ENCODE measurements at places on chromosomes 4 and X.
A peak's percentile ranks its signal among the peaks of the same experiment; 100 is the strongest.

- DNase-seq = no peak
Observed at GRCh38 chr4:128917781-128918180, 108.3 kb downstream of the JADE1 start.

DNA sequence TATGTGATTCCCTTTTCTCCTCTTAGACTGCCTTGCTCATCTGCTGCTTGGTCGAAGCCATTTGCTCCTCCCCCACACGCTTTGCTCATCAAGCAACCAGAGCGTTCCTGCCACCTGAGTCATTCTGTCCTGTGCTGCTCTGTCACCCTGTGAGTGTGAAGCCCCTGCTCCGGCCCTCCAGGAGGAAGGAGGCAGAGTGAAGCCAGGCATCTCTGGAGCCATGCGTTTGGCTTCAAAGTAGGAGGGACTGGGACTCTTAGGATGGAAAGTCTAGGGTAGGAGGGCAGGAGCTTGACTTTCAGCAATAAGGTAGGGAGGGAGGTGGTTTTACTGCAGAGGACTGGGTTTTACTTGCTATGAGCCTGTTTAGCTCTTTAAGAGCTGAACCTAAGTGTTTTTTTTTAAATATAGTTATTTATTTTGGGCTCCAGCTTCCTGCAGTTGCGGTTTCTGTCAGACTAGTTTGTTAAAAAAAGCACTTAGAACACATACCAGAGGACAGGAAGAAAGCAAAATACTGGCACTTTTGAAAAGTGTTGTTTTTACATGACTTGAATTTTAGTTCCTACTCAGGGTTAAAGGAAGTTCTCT is 63.6 kb downstream of the SPINK2 start:
- peak; percentile 89 for DNase-seq

DNA sequence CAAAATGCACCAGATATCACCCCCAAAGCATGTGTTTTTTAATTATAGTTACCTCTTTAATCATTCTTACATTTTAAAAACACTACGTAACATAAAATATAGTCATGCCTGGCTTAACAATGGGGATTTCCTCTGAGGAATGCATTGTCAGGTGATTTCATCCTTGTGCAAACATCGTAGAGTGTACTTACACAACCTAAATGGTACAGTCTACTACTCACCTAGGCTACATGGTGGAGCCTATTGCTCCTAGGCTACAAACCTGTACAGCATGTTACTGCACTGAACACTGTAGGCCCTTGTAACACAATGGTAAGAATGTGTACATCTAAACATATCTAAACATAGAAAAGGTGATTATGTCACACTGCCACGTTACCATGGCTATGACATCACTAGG is 208.6 kb downstream of the SPOCK3 start:
- DNase-seq = peak; percentile 7

DNA sequence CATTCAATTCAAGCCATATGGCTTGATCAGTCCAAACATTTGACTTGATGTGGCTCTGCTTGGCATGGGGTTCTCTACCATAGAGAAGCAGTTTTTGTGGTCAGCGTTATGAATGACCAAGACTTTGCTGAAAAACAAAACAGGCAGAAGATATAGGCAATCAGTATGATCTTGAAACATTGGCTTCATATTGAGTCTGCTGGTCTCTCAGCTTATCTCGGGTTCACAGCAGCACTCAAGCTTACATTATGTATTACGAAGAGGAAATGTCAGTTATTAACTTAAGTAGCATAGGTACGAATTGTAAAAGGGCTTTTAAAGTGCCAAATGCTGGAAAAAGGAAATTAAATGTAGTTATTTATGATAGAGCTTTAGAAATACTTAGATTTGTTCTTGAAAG is 99.0 kb downstream of the AFF2 start:
- no peak for DNase-seq

DNA sequence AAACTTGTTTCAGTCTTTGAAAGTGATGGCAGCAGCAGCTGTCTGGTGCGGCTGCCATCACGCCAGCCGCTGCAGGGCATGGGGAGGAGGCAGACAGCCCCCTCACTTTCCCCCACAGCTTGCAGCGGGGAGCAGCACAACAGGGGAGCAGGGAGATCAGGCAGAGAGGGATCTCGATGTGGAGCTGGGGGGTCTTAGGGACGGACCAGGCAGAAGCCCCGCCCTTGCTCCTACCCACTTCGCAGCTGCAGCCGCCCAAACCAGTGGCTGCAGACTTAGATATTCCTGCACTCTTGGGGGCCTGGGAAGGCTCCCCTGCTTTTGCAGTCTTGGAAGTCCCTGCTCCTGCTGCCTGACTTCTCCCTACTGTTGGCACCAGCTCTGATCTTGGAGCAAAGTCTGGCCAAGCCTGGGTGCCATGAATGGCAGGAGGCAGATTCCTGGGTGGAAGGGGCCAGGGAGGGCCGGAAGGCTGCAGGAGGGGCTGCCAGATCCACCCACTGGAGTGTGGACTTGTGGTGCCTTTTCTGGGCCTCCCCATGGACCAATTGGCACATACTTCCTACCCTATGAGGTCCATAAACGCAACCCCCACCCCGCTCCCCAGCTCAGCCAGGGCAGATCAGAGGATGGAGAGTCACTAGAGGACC is 14.0 kb upstream of the MFAP3L start:
- no peak for DNase-seq

GRCh38 chr4:22246847-22247246 is 269.0 kb downstream of the ADGRA3 start:
- DNase-seq = no peak

- no peak for DNase-seq
Observed at GRCh38 chr4:182242787-182243186, 415 bp upstream of the TENM3 start.

DNA sequence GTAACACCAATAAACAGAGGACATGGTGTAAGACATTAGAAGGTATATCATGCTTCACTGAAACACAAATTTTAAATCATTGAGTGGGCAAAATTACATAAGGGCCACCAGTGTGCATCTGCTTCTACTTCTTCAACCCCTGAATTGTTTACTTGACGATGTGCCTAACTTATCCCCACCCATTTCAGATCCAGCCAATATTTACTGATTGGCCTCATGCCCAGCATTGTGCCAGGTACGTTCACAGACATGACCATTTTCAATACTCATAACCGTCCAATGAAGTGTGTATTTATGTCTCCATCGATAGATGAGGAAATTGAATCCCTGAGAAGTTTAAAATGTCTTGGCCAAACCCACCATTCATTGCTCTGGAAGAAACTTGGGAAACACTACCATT is 208.3 kb upstream of the MID1 start:
- peak; percentile 25 for DNase-seq

- no peak for DNase-seq
Observed at GRCh38 chrX:111353793-111354192, 58.2 kb downstream of the DCX start.

DNA sequence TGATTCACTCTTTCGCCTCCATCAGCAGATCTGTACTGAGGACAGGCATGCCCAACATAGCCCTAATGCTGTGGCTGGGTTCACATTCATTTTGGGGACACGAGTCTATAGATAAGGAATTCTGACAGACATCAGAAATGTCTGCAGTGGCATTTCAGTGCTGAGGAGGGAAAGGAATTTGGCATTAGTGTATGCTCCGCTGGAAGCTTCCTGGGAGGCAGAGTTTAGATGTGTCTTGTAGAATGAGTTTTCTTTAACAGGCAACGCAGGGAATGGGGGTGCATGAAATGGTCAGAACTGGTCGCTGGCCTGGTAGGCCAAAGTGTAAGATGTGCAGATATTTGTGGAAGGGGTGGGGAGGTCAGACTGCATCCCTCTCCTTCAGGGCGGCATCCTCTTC is 43.5 kb upstream of the ZNF518B start:
- no peak for DNase-seq

- DNase-seq = peak; percentile 45
Observed at GRCh38 chrX:49172280-49172780, 632 bp downstream of the PLP2 start.

DNA sequence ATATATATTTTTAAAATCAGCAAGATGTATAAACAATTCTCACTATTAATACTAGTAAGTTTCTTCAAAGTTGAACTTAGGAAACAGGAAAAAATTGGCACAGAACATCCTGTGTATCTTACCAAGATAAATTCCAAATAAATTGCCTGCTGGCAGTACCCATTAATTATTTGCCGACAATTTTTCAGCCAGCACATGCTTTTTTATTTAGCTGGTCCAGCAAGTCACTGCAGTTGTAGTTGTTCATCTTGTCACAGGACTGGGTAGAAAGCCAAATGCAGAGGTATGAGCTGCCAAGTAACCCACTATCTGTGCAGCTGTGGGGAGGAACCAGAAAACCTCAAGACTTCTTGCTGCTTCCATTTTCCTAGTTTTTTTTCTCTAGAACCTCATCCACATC is 113.4 kb downstream of the PACRGL start:
- DNase-seq = no peak

GRCh38 chrX:154074199-154074598 is 23.3 kb downstream of the MECP2 start:
- DNase-seq = no peak

DNA sequence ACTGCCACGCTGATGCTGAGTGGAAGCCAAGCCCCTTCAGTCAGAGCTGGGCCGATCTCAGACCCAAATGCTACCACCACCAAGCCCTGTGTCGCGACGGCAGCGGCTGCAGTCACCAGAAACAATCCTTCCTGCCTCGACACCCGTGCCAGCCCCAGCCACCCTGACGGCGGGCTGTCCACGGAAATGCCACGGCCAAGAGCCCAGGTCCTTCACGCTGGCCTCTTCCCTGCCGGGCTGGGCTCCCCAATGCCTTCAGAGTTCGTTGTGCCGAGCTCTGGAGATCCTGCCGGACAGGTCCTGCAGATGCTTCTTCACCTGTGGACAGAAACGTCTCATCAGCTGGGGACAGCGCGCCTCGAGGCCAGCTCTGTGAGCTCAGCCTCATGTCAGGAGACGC is 19.5 kb downstream of the LRPAP1 start:
- no peak for DNase-seq

DNA sequence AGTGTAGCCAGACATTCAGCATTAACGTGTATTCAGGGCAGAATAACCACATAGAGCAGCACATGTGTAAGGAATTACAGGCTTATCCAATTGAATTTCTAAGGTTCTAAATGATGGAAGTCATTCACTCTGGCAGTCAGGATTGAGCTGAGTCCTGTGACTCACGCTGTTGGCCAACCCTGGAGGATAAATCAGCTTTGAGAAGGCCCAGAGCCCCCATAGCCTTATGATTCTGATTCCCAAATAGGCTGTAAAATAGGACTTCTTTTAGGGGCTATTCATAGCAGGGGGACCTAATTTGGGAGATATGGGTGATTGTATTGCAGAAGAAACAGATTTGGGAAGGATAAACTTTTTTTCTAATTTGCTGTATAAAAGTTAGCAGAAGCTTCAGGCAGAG is 8.1 kb upstream of the HPF1 start:
- DNase-seq = no peak

GRCh38 chr4:113781439-113782040 is 20.0 kb upstream of the CAMK2D start:
- no peak for DNase-seq

DNA sequence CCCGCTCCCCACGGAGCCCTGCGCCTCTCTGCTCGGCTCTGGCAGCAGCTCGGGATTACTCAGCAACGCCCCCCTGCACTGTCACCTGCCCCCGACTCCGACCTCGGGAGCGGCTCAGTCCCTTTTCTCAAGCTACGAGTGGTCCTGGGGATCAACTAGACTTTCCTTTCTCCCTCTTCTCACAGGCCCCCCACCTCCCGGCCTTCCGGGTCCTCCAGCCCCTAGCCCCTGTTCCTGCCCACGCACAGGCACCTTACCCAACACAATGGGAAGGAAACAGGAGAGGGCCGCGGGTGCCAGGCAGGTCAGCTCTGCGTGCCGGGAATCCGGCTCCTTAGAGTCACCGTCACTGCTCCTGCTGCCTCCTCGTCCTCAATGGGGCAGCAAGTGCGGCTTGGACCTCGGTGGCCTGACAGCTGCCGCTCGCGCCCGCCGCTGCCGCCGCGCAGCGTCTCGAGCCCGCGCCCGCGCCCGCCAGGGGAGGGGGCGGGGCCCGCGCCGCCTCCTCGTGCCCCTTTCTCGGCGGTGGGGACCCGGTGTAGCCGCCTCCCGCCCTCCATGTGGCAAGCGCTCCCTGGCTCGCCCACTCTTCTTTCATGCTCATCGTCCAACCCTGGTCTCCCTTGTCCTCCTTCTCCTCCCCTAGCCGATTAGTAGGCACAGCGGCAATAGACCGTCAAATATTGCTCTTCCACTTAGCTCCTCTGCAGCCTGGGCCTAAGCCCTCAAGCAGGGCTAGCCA is at the start of gene RAB9B:
Gene RAB9B (minus strand): TSS at position 455 of the 742 bp plus-strand sequence. CDS start 6,473 bp downstream, outside the sequence.
- peak; percentile 23 for DNase-seq

GRCh38 chr4:6967846-6968340 is 58.3 kb downstream of the TBC1D14 start:
- no peak for DNase-seq

- DNase-seq = no peak
Observed at GRCh38 chr4:151786158-151786495, 25.3 kb upstream of the GATB start.

DNA sequence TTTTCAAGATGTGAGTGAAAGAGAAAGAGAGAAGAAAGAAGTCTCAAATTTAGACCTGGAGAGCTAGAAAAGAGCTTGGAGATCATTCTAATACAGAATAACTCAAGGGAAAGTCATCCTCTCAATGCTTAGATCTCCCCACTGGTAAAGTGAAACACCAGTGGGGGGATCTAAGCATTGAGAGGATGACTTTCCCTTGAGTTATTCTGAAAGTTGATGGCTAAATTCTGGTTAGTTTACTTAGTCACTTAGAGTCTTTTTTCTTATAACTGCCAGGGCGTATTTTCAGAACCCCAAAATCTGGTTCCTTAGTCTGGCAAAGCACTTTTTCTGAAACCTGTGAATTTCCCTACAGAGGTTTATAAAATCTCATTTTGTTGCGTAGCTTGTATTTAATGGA is 198.6 kb downstream of the ARHGAP24 start:
- no peak for DNase-seq

- no peak for DNase-seq
Observed at GRCh38 chr4:53620956-53621355, 29.7 kb upstream of the LNX1 start.

GRCh38 chr4:47721892-47722575 is 115.8 kb downstream of the CORIN start:
- no peak for DNase-seq

GRCh38 chr4:112677519-112678091 is 40.7 kb downstream of the LARP7 start:
- DNase-seq = no peak

DNA sequence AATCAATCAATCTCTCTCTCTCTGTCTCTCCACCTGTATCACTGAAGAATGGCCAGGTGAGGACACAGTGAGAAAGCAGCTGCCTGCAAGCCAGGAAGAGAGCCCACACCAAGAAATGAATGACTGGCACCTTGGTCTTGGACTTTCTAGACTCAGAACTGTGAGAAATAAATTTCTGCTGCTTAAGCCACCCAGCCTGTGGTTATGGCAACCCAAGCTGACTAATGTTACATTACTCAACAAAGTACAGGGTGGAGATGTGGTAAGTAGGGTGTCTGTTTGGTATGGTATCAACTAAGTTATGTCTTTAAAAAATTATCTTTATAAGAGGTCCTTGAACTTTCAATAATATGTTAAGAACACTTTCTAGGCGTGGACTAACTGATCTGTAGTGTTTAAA is 159.3 kb downstream of the EPHA5 start:
- no peak for DNase-seq
